RPMI7951 (cell line): ENCODE measurements at places on chromosomes 7 and 10.

DNA sequence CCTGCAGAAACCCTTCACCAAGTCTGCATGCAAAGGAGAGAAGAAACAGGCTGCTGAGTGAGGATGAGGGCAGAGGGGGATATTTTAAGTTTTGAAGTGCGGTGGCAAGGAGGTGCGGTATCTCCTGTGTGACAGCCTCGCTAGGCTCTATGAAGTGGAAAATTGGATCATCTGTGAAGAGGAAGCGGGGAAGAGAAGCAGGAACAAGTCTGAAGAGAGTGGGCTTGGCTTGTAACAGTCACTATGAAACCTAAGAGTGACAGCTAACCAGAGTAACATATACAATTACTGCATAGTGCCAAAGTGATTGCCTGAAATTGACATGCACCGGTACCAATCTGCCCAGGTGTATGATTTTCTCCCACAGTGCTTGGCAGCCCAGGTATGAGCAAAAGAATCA is 287.5 kb upstream of the KLF14 start:
- no peak for DNase-seq

GRCh38 chr10:96235326-96236089 is 35.9 kb downstream of the BLNK start:
- DNase-seq = no peak

DNA sequence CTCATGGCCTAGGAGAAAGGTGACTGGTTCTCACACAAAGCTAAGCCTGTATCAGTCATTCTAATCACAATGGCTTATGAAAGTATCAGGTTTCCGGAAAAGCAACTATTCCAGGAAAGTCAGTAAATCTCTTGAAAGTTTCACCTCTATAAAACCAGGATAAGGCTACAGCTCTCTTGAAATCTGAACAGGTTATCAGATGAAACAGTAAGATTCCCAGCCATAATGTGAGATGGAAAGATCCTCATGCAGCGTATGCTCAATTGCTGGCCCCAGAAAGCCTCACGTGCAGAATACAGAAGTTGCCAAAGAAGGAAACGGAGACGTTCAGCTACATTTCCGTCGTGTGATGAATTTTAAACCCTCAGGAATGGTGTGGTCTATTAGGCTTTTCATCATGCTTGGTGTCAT is 90.0 kb downstream of the PFKFB3 start:
- DNase-seq = no peak

GRCh38 chr10:734481-734880 is 45.0 kb upstream of the DIP2C start:
- DNase-seq = peak; percentile 52
